ENCODE measurements at places on chromosomes 7 and 10.

GRCh38 chr7:134750083-134751062 is 29.1 kb upstream of the CALD1 start:
- peak; percentile 75 for DNase-seq

DNA sequence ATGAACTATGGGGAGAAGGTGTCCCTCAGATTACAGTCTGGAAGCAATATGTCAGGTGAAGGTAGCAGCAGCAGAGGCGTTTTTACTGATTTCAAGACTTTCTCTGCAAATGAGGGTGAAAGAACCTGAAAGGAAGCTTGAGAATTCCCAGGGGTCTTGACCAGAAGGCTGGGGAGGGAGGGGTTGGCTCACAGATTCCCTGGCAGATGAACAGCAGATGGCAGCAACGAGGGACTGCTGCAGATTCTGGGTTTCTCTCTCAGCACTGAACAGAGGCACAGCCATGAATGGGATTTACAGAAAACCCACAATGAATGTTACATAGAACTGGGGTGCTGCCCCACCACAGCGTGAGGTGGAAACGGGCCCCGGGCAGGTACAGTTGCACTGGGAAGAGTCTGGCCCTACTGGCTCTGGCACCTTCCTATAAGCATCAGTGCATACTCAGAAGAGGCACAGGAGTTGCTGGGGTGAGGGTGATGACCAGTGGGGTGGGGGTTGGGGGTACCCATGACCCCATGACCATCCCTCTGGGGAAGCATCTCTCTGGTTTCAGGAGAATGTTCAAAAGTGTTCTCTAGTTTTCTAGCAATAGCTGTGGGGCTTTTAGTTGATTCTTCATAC is 317.8 kb downstream of the SH2D4B start:
- DNase-seq = peak; percentile 27

DNA sequence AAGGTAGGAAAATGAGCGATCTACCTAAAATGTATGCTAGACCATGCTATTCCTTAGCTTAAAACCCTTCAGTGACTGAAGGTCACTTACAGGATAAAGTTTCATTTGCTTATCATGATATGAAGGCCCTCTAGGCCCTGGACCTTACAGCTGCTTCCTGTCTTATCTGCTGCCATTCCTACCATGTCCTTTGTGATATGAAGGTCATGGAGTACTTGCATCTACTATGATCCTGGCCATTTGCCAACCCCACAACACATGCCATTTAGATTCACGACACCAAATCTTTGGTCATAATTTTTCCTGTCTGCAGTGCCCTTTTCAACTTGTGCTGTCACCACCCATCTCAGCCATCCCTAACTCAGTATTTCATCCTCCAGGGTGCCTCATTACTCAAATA is 181.8 kb upstream of the MDFIC start:
- DNase-seq = no peak

DNA sequence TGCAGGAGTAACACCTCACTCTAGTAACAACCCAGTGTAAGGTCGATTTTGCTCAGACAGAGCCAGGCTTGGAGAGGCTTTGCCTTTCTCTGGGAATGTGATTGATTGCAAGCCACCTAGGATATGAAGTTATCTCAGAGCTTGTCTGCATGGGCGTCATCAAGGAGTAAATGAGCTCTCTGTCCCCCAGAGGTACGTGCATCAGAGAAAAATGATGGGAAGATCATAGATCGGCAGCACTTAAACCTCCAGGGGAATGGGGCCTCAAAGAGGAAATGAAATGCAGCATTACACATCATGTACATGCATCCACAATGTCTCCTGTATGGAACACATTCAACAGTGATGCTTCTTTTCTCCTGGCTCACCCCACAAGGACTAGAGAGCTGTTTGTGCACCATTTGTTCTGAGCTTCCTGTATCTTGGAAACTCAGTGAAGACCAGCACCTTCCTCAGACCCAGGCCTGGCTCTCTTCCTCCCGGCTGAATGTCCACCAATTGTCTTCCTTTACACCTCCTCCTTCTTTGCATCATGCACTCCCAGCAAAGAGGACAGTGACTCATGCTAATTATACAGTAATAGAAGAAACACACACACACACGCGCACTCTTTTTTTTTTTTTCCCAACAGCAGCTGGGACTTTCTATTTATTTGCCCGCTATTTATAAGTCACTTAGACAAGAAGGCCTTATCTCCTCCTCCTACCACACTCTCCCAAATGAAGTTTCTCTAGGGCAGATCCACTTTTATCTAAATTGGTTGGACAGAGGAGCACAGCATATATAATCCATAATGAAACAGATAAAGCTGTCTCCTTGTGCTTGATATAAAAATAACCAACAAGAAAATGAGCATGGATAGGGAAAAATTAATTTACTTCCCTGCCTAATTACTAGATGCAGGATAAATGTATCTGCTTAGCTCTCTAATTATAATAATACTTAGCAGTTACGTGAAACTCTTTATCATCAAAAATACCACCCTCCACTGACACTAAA is 990.7 kb downstream of the CCSER2 start:
- DNase-seq = no peak

- DNase-seq = no peak
Measured at GRCh38 chr10:97628228-97628627, 5.1 kb downstream of the MORN4 start.

DNA sequence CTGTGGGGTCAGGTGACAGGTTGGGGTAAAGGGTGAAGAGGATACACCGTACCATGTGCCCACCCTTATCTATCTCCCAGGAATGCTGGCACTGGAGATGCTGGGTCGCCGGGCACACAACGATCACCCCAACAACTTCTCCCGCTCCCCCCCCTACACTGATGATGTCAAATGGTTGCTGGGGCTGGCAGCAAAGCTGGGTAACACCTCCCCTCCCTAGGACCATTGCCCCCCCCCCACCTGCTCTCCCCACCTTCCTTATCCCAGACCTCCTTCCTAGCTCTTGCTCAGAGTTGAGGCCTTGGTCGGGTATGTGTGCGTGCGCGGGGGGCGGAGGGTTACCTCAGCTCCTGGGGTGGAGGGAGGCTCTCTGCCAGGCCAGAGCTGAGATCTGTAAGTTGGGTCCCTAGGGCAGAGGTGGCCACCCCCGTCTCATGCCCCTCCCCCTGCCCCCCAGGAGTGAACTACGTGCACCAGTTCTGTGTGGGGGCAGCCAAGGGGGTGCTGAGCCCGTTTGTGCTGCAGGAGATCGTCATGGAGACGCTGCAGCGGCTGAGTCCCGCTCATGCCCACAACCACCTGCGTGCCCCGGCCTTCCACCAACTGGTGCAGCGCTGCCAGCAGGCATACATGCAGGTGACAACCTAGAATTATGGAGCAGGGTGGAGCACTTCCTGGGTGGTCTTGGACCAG is 10.7 kb downstream of the NDST2 start:
- DNase-seq = no peak

GRCh38 chr10:104447331-104447730 is 93.7 kb downstream of the CFAP58 start:
- DNase-seq = no peak

- no peak for DNase-seq
Measured at GRCh38 chr7:85135977-85136376, 50.9 kb downstream of the SEMA3D start.

GRCh38 chr10:110959379-110960332 is 40.3 kb downstream of the SHOC2 start:
- no peak for DNase-seq

DNA sequence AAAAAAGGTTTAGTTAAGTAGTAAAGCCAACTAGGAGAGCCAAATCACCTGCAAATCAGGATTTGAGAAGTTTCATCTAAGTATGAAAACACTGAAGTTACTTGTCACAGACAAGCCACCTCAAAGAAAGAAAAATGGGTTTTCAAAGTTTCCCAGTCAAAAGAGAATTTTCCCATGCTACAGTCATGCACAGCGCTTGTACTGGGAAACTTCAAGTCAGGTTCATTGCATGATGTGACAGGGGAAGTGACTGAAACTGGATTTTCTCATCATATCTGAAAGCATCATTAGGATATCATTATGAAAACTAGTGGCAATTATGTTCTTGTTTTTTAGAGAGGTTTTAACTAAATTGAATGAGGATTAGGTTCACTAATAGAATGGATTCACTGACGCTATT is 167.0 kb downstream of the SGMS1 start:
- peak; percentile 26 for DNase-seq

DNA sequence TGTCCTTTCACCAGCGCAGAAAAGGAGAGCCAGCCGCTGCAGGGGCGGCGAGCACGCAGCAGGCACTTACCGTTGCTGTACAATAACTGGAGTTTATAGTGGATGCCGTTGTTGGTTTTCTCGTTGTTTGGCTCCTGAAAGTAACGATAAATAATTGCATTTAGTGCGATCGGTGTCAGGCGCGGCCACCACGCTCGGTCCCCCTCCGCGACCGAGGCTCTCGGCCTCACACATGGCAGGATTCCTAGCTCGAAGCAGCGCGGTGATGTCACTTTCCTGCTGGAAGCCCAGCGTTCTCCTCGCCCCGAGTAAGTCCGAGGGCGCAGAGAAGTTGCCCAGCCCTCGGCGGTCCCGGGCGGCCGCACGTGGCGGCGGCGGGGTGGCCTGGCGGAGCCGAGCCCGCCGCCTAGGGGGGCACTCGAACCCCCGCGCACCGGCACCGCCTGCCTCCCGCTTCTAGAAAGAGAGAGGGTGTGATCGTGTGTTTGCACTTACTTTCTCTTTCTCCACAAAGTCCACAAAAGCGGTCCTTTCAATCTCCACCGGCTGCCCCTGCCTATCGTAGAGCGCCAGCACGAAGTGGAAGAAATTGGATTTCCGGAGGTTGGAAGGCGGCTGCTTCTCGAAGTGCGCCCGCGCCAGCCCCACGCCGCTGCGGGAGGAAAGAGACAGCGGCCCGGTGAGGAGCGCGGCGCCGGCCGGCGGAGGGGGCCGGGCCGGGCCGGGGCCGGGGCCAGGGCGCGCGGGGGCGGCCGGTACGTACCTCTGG is 1.0 kb downstream of the EBF3 start:
- DNase-seq = no peak

- DNase-seq = no peak
Measured at GRCh38 chr7:81533931-81534330, 235.9 kb downstream of the HGF start.

GRCh38 chr10:58851606-58852005 is 324.8 kb upstream of the PHYHIPL start:
- DNase-seq = no peak

GRCh38 chr10:62327885-62328284 is 46.3 kb upstream of the ZNF365 start:
- no peak for DNase-seq

DNA sequence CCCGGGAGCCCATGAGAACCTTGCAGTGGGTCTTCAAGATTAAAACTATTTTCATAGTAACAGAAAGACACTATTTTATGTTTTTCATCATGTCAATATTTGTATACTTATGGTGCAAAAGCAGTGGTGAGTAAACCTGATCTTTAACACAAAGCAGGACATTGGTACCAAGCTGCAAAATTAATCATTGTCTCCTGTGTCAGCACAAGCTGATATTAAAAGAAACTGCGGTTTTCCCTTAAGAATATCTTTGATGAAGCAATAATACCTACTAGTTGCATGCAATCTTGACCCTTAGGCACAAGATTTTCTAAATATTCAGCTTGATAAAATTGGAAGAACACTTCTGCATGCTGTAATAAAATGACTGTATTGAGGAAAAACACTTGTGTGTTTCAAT is 121.7 kb downstream of the MDFIC start:
- DNase-seq = no peak

GRCh38 chr10:104472505-104472904 is 118.9 kb downstream of the CFAP58 start:
- no peak for DNase-seq

DNA sequence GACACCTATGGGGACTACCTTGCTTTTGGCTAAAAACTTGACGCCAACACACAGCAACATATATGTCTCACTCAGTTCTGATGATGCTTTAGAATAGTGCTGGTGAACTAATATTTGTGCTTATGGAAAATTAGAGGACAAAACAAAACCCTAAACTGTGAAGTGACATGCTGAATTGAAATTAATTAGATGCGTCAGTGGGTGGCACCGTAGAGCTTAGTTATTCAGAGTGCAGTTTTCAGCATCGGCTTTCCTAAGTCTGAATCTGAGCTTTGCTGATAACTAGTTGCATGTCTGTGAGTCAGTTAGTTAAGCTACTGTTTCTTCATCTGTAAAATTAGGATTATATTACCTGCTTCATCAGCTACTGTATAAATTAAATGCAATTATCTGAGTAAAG is 245.0 kb upstream of the SORCS1 start:
- peak; percentile 22 for DNase-seq

DNA sequence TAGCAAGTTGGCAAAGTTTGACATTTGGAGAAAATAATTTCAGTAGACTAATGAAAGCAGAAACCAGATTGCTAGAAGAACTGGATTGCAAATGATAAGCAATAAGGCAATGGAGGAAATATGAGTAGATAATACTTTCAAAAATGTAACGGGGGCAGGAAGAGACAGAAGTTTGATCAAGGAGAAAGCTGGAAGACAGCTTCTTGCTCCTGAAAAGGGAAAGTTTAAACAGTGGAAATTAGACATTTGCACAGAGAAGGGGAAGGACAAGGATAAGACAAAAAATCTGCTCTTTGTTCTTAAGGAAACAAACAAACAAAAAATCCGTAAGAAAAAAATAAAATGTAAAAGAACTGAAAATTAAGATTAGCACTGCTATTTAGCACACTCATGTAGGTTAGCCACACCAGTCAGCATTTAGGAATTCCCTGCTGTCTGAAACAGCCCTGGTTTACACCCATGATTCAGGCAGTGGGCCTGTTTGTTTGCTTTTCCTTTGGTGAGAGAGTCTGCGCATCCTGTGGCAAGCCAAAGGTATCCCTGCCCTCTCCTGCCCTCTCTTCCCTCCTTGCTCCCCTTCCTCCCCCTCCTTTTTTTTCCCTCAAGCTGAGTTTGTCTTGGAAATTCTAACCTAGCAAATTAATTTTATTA is 104.3 kb upstream of the CAV2 start:
- no peak for DNase-seq

GRCh38 chr10:125340903-125341302 is 180.5 kb upstream of the CTBP2 start:
- no peak for DNase-seq
